ENCODE measurements at places on chromosomes 7 and 10.
A peak's percentile ranks its signal among the peaks of the same experiment; 100 is the strongest.

GRCh38 chr7:47973739-47974138, 5.7 kb downstream of the HUS1 start:
- no peak for DNase-seq

GRCh38 chr7:7761340-7761973, 43.0 kb upstream of the RPA3 start:
- DNase-seq = peak; percentile 44

- peak; percentile 46 for DNase-seq
These were observed 107.5 kb downstream of the DOCK1 start for GRCh38 chr10:127012769-127013152.

DNA sequence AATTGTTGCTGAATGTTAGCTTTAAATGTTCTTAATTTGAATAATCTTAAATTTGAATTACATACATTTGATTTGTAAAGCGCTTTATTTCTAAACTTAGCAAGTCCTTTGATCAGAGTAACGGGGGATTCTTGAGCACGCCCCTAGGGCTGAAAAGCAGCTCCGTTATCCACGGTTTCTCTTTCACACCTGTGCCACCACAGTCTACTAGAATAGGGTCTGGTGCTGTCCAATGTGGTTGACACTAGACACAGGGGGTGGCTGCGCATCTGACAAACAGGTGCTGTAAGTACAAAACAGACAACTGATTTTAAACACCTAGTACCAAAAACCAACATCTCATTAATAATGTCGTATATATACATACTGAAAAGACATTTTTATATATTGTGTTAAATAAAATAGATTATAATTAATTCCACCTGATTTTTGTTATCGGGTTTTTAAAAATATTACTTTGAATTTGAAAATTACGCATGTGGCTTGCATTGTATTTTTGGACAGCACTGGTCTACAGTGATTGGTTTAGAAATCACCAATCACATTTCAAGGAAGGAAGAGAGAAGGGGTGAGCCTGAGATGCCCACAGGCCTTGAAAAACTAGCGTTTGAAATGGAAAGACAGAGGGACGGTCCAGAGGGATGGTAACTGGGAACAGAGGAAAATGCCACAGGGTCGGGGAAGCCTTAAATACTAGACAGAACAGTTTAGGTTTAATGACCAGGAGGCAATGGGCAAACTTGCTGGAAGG, 7.3 kb downstream of the SEPHS1 start:
- no peak for DNase-seq

DNA sequence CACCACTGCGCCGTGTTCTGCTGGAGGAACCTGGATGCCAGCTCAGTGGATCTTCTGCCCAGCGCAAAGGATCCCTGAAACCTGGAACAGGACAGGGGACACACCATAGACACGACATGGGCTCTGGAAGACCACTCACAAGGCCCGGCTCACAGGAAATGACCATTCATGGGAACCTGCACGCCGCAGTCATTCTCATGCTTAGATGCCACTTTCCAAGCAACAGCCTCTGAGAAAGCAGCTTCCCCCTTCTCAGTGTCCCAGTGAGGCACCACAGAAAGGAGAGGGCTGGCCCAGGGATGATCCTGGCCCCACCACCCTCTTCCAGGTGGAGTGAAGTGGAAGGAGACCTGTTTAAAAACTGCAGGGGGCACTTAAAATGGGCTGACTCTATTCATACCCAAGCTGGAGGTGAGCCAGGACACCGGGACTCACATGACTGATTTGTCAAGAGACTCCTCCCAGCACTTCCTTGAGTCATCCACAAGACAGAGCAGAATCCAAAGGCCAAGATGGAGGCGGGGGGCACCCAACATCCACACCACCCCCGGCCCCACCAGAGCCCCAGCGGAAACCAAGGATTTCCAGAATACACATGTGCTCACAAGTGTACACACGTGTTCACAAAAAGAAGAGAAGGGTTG, 11.2 kb downstream of the CTBP2 start:
- DNase-seq = peak; percentile 62

GRCh38 chr7:1119201-1119600, 31.3 kb downstream of the GPER1 start:
- DNase-seq = no peak

GRCh38 chr7:19249281-19249680, 104.1 kb upstream of the FERD3L start:
- DNase-seq = no peak

GRCh38 chr10:33993917-33994316, 659.5 kb upstream of the NRP1 start:
- DNase-seq = no peak

DNA sequence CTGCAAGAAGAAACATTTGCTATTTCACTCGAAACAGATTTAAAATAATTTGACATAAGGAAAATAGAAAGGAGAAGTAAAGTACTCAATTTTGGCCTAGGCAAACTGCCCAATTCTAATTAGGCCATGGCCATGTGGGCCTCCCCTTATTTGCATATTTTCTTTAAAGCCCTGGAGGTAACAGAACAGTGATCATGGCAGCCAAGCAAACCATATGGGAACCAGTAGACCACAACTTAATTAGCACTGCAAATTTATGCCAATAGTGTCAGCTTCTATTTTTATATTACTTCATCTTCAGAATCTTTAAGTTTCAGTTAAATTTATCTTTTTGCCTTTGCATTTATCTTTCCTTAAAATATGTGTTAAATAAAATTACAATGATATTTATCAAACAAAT, 63.3 kb upstream of the THSD7A start:
- no peak for DNase-seq

DNA sequence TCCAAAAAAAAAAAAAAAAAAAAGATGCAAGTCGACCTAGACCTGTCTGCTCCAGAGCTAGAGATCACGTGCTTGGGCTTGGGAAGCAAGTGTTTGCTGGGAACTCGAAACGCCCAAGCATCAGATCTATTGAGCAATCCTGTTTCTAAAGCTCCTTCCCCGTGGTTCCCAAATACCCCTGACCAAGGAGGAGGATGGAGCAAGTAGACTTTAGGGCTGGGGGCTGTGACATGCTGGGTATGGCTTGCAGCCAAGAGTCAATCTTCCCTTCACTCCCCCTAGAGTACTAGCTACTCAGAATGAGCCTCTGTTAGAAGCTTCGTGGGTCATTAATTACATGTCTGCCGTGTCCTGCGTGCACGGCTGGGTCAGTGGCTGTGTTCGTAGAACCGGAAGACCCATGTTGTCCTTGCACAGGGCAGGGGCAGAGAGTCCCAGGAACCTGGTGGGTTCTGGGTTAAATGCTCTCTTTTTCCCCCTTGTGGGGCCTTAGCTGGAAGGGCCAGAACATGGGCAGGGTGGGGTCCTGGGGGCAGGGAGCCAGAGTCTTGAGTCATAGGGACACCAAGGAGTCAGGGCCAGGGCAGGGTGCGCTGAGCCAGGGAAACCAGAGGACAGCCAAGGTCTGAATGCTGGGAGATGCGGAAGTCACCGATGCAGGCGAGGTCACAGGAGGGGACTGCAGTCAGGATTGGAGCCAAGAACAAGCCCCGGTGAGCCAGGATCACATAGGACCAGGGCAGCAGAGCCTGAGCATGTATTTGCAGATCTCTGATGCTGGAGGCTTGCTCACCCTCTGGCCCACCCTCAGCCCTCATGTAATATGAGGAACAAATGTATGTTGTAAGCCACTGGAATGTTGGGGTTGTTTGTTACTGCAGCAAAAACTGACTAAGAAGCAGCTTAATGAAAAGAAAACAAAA, 34.6 kb upstream of the TPST1 start:
- no peak for DNase-seq

GRCh38 chr10:43395571-43396060, 13.4 kb downstream of the HNRNPF start:
- peak; percentile 58 for DNase-seq

- DNase-seq = no peak
These were observed 55.3 kb downstream of the DENND2A start for GRCh38 chr7:140585333-140585732.

- no peak for DNase-seq
These were observed 22.3 kb upstream of the FAM133B start for GRCh38 chr7:92612501-92612900.

GRCh38 chr10:108422286-108422685, 1257.8 kb upstream of the SORCS1 start:
- no peak for DNase-seq

- no peak for DNase-seq
These were observed 18.8 kb upstream of the VPS41 start for GRCh38 chr7:38927751-38928150.

DNA sequence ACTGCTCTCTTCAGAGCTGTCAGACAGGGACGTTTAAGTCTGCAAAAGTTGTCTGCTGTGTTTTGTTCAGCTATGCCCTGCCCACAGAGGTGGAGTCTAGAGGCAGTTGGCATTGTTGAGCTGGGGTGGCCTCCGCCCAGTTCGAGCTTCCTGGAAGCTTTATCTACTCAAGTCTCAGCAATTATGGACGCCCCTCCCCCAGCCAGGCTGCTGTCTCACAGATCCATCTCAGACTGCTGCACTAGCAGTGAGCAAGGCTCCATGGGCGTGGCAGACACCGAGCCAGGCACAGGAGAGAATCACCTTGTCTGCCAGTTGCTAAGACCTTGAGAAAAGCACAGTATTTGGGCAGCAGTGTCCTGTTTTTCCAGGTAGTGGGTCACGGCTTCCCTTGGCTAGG, 98.1 kb downstream of the SDHAF3 start:
- peak; percentile 6 for DNase-seq

DNA sequence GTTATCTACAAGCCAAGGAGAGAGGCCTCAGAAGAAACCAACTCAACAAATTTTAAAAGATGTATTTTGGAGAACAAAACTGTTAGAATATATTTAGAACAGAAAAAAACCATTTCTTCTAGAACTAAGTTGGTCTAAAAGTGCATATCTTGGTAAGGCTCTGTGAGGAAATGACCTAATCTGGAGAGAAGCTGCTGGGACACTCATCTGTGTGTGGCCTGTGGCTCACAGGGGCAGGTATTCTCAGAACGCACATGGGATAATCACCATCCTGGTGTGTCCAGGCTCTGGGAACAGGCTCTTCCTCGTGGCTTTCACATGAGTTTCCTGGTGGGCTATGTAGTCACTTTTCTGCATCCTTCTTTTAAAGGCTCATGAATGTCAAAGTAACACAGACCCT, 38.1 kb upstream of the PRSS1 start:
- no peak for DNase-seq

- DNase-seq = peak; percentile 91
These were observed 63.9 kb upstream of the AHR start for GRCh38 chr7:17234398-17235031.

GRCh38 chr10:95788830-95789229, 32.9 kb downstream of the ENTPD1 start:
- no peak for DNase-seq

DNA sequence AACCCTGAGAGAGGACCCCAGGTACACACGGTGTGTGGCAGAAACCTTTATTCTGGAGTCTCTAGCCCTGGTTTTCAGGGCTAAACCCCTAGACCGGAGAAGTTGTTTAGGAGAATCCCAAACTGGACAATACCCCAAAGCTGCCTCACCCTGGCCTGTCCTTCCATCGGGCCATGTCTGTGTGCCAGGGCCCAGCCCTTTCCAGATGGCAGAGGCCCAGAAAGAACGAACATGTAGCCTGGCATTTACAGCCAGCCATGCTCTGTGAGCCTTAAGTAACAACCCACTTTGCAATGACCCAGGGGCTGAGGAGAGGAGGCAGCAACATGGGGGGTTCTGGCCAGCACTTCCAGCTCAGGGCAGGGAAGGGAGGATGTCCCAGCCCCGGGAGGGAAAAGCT, 142.1 kb downstream of the NEURL1 start:
- DNase-seq = no peak

GRCh38 chr10:21891439-21891838, 112.1 kb downstream of the DNAJC1 start:
- no peak for DNase-seq
